Stimulated activated CD4-positive, alpha-beta T cell treated with anti-CD3 and anti-CD28 coated beads, Interleukin-1b, Interleukin-23, amount 100 ng/mL, for 1 hour (primary cell): ENCODE measurements at places on chromosomes 5 and 9.

GRCh38 chr5:81751836-81752643 is 1.1 kb upstream of the SSBP2 start:
- no peak for DNase-seq

DNA sequence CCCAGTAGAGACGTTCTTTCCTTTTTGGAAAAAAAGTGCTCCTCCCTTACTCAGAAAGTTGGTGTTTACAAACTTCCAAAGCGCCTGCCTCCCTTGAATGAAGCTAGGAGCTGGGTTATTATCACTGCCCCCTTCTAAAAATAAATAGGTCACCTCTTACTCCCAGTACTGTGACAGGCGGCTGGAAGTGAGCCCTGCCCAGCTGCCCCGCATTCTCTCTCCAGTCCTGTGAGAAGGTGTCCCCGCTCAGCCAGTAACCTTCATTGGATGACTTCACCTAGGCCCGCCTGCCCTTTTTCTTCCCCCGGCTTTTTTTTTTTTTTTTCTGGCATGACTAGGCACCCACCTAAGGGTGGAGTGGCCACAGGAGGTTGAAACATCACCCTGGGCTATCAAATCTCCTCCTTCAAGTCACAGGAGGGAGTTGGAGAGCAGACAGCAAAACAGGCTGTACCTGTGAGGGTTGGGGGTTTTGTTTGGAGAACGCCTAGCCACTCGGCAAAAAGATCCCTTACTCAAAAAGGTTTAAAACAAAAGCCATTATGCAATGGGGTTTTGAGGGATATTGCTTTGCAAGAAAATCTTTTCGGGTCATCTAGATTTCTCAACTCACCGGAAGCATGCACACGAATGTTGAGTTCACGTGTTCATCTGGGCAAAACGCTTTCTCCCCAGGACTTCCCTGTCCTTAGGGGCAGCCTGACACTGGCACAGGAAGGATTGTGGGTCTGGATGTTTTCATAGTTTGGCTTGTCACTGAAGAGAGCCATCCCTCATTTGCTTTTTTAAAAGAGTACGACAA is 43.3 kb upstream of the ZNF622 start:
- no peak for DNase-seq

DNA sequence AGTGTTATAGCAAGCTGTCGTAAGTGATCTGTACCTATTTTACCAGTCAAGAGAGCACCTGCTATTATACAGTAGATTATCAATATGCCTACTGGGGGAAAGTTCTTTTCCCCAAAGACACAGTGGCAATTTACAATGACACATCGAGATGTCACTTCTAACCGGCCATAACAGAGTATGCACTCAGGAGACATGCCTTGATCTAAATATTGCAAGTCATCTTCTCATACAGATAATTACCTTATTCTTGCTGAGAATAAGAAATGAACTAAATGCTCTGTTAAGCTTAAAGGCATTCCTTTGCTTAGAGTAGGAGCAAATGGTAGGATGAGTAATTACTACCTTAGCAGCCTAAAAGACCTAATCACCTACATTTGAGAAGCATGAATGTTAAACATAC is 71.6 kb downstream of the PKD2L2 start:
- no peak for DNase-seq

DNA sequence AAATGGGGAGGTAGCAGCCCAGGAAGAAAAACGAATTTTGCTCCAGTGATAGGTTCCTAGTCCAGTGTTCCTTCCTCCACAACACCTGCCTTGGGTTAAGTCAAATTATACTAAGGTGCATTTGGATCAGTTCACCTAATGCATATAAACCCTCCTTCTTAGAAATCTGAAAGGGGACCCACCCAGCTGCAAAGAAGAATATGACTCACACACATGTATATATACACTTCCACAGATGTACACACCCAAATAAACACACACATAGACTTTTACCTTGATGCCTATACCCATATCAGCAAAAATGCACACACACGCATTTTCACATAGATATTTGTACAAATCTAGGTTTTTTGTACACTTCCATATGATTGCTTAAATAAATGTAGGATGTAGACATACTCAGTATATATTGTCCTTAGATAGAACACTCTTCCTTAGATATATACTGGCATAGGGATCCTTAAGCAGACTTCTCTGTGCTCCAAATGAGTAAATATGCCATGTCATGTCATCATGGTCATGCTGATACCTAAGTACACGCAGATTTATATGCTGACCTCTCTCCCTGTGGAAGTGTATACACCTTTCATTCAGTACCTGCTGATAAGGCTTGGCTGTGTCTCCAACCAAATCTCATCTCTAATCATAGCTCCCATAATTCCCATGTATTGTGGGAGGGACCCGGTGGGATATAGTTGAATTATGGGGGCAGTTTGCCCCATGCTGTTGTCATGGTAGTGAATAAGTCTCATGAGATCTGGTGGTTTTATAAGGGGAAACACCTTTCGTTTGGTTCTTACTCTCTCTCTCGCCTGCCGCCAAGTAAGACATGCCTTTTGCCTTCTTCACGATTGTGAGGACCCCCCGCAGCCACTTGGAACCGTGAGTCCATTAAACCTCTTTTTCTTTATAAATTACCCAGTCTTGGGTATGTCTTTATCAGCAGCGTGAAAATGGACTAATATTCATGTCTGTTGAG is 10.2 kb downstream of the ADRB2 start:
- DNase-seq, result no peak

DNA sequence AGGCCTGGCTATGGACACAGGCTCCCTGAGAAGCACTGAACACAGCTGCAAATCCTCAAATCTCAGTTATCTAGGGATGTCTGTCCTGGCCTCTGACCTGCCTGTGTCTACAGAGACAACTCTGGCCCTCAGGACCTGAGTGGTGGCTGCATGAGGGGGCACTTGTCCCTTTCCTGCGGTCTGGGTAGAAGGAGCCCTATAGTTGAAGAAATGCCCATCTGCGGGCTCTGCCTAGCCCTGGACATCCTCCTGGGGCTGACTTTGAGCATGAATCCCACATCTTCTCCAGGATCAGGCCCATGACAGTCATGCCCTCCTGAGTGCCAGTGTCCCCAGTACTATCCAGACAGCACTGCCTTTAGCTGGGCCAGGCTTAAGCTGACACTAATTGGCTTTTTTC is 10.0 kb downstream of the DNAJB5 start:
- no peak for DNase-seq

GRCh38 chr5:133245191-133246052 is 193.6 kb downstream of the HSPA4 start:
- no peak for DNase-seq

DNA sequence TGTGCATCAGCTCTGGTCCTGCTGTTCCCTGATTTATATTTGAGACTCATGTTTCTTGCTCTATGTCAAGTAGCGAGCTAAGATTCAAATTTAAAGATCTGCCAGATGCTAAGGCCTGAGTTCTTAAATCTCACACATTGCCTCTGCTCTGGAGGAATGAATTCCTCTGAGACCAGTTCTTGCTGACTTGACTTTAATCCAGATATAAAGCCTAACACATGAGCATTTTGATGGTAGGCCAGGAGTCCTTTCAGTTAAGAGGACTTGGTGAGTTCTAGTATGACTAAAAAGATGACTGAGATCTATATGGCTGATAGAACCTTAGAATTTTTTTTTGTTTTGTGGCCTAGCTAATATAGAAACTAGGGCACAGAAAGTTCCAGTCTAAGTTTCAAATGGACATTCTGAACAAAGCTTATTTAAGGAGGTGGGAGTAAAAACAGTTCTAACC is 1.3 kb upstream of the INIP start:
- no peak for DNase-seq
